ENCODE measurements at places on chromosomes 1 and 21. TPM values are rescaled to one million over a fixed set of nuclear protein-coding genes. Genes with fewer than 3 reads are reported as not detected.

LRRC71 gene
- not detected for total RNA-seq

C4BPB gene
- total RNA-seq: not detected

PDXK gene
- total RNA-seq: 69.4 TPM

GLMN gene
- 3.8 TPM for total RNA-seq

DCST2 gene
- total RNA-seq: not detected

MIXL1 gene
- total RNA-seq: not detected

FAM151A gene
- total RNA-seq: not detected

PTAFR gene
- total RNA-seq: 0.65 TPM

SYT2 gene
- total RNA-seq: not detected

DNAJC28 gene
- total RNA-seq: 3.7 TPM

GBP1 gene
- 16.7 TPM for total RNA-seq

ATP6V1G3 gene
- total RNA-seq: not detected

CFAP141 gene
- total RNA-seq: not detected

OR6K3 gene
- total RNA-seq: not detected

SCMH1 gene
- 12.1 TPM for total RNA-seq

PLPPR4 gene
- 2.8 TPM for total RNA-seq

ETV3L gene
- total RNA-seq: not detected

GBP2 gene
- total RNA-seq: 19.8 TPM

NCF2 gene
- 0.74 TPM for total RNA-seq

TMOD4 gene
- total RNA-seq: not detected

SLAMF6 gene
- not detected for total RNA-seq

GPA33 gene
- not detected for total RNA-seq

C1orf94 gene
- total RNA-seq: not detected

PMVK gene
- total RNA-seq: 20.7 TPM

AMY1C gene
- total RNA-seq: not detected

AADACL3 gene
- total RNA-seq: not detected

GJA8 gene
- total RNA-seq: not detected

CLEC20A gene
- total RNA-seq: not detected

OR10J4 gene
- not detected for total RNA-seq

GUK1 gene
- 217 TPM for total RNA-seq

LAPTM5 gene
- total RNA-seq: 0.18 TPM

VHLL gene
- total RNA-seq: not detected

ANXA9 gene
- 0.49 TPM for total RNA-seq

CIART gene
- 9.8 TPM for total RNA-seq

Data from fibroblast of the aortic adventitia (primary cell).